RPMI7951 (cell line): ENCODE measurements at places on chromosomes 11 and 22. TPM values are rescaled to one million over a fixed set of nuclear protein-coding genes. Genes with fewer than 3 reads are reported as not detected.

Gene ANO1
- total RNA-seq = 7.5 and 8.4 TPM in 2 replicates

Gene FGF19
- not detected in 2 replicates for total RNA-seq

Gene LRRC10B
- not detected in 2 replicates for total RNA-seq

Gene OR52A1
- total RNA-seq = not detected in 2 replicates

Gene IFITM10
- total RNA-seq = 4.3 and 6.6 TPM in 2 replicates

Gene MGAT3
- not detected in 2 replicates for total RNA-seq

Gene CST6
- total RNA-seq = 0.60 and 1.5 TPM in 2 replicates

Gene ANKK1
- 0.20 and 0.24 TPM in 2 replicates for total RNA-seq

Gene HEPHL1
- 0.10 TPM in 1 of 2 replicates, not detected in the other for total RNA-seq

Gene OR6A2
- 0.10 and 0.24 TPM in 2 replicates for total RNA-seq

Gene PTPRCAP
- 0.39 TPM in 1 of 2 replicates, not detected in the other for total RNA-seq

Gene SERPIND1
- total RNA-seq = 0.20 and 0.48 TPM in 2 replicates

Gene ARAP1
- total RNA-seq = 20.4 and 28.5 TPM in 2 replicates

Gene TRIM22
- total RNA-seq = 5.5 and 10.1 TPM in 2 replicates

Gene STIM1
- 13.8 and 14.5 TPM in 2 replicates for total RNA-seq

Gene PRODH
- total RNA-seq = not detected in 2 replicates

Gene MAP4K2
- 13.9 and 16.1 TPM in 2 replicates for total RNA-seq

Gene SMTNL1
- not detected in 2 replicates for total RNA-seq

Gene TBX10
- not detected in 2 replicates for total RNA-seq

Gene FREY1
- not detected in 2 replicates for total RNA-seq

Gene OR51E1
- not detected in 2 replicates for total RNA-seq

Gene C22orf42
- not detected in 2 replicates for total RNA-seq

Gene SLC36A4
- total RNA-seq = 6.7 and 16.7 TPM in 2 replicates

Gene NNMT
- 344 and 368 TPM in 2 replicates for total RNA-seq

Gene PHRF1
- total RNA-seq = 12.5 and 14.8 TPM in 2 replicates

Gene MYOD1
- 0.72 TPM in 1 of 2 replicates, not detected in the other for total RNA-seq

Gene MRPL21
- 116 and 134 TPM in 2 replicates for total RNA-seq

Gene EIF4ENIF1
- 4.9 and 59.4 TPM in 2 replicates for total RNA-seq

Gene OR4D5
- total RNA-seq = not detected in 2 replicates

Gene SLN
- 0.68 TPM in 1 of 2 replicates, not detected in the other for total RNA-seq

Gene OR56A1
- total RNA-seq = not detected in 2 replicates

Gene LARGE1
- total RNA-seq = 2.9 and 3.0 TPM in 2 replicates

Gene UBQLNL
- total RNA-seq = not detected in 2 replicates

Gene TRAF6
- total RNA-seq = 5.0 and 7.2 TPM in 2 replicates

Gene APOA5
- total RNA-seq = not detected in 2 replicates

Gene DRAP1
- 405 and 548 TPM in 2 replicates for total RNA-seq

Gene C22orf23
- total RNA-seq = 0.12 and 0.29 TPM in 2 replicates

Gene OR10A2
- total RNA-seq = not detected in 2 replicates

Gene MN1
- total RNA-seq = 1.5 and 1.7 TPM in 2 replicates

Gene C22orf31
- total RNA-seq = not detected in 2 replicates

Gene TMEM121B
- not detected in 2 replicates for total RNA-seq

Gene BRSK2
- not detected in 2 replicates for total RNA-seq

Gene OR10V1
- total RNA-seq = not detected in 2 replicates

Gene FRMD8
- 21.9 and 43.8 TPM in 2 replicates for total RNA-seq

Gene DEFB131B
- not detected in 2 replicates for total RNA-seq

Gene KRTAP5-11
- not detected in 2 replicates for total RNA-seq
